ENCODE measurements at places on chromosomes 4 and X.
A peak's percentile ranks its signal among the peaks of the same experiment; 100 is the strongest.

DNA sequence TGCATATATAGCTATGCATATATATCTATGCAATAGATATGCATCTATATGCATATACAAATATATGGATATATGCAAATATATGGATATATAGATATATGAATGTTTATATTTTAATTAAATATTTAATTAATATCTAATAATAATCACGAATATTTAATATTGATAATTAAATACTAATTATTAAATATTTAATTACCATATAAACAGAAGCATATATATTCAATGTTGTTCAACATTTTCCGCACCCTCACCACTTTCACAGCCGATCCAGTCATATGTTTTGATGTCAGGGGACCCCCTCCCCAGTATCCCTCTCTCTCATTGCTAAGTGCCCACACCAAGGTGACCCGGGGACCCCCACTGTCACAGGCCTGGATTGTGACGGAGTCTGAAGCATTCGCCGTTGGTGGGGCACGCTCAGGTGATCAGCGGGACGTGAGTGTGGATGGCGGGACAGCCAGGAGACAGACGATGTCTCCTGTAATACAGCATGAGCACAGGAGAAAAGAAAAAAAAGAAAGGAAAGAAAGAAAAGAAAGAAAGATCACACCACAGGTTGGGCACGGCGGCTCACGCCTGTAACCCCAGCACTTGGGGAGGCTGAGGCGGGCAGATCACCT lies 199.7 kb downstream of the CRLF2 start:
- no peak for DNase-seq

GRCh38 chr4:12458621-12459020 lies 1025.5 kb downstream of the RAB28 start:
- DNase-seq: no peak

DNA sequence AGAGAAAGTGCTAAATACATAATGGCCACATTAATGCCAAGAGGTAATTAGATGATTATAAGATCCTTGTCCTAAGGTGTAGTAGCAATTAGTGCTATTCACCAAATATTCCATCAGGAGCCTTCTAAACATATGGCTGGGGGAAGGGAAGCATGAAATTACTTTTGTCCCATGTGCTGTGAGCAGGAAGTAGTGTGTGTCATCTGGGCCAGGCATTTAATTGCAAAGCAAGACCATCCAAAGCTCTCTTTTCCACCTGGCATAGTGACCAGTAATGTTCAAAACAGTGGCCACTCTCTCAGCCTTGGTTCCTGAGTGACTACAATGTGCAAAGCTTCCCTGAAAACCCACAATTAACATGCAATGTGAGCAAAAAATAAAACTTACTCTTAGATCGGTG lies 144.2 kb upstream of the FAM241A start:
- DNase-seq: no peak

- DNase-seq: no peak
Measured at GRCh38 chrX:71923516-71923915, 12.9 kb downstream of the NHSL2 start.

GRCh38 chr4:22130741-22131140 lies 182.2 kb upstream of the KCNIP4 start:
- no peak for DNase-seq

- no peak for DNase-seq
Measured at GRCh38 chr4:26239801-26240200, 81.0 kb upstream of the RBPJ start.

- DNase-seq: no peak
Measured at GRCh38 chr4:127445471-127445870, 187.3 kb upstream of the INTU start.

DNA sequence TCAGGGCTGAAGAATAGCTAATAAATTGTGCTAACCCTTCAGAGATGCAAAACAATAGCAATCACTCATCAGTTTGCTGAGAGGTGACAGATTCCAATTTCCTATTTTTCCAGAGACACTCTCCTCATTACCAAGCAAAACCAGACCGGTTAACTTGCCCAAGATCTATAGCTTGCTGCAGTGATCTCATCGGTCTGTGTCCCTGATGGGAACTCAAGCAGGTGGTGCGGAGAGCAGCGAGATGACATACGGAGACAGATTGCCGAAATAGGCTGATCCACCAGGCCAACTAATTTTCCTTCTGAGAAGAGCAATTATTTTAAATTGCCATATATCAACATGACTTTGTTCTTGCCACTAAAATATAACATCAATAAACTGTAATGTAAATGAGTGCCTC lies 10.5 kb upstream of the DCHS2 start:
- no peak for DNase-seq

GRCh38 chr4:6782147-6782845 lies at the start of gene KIAA0232:
Gene KIAA0232 (plus strand): TSS chr4:6782727. CDS start chr4:6824454, 41,727 bp downstream.
- DNase-seq: peak; percentile 85

- DNase-seq: no peak
Measured at GRCh38 chr4:184765473-184766340, 31.8 kb upstream of the CENPU start.

- DNase-seq: no peak
Measured at GRCh38 chrX:67780694-67781109, 236.9 kb downstream of the AR start.

DNA sequence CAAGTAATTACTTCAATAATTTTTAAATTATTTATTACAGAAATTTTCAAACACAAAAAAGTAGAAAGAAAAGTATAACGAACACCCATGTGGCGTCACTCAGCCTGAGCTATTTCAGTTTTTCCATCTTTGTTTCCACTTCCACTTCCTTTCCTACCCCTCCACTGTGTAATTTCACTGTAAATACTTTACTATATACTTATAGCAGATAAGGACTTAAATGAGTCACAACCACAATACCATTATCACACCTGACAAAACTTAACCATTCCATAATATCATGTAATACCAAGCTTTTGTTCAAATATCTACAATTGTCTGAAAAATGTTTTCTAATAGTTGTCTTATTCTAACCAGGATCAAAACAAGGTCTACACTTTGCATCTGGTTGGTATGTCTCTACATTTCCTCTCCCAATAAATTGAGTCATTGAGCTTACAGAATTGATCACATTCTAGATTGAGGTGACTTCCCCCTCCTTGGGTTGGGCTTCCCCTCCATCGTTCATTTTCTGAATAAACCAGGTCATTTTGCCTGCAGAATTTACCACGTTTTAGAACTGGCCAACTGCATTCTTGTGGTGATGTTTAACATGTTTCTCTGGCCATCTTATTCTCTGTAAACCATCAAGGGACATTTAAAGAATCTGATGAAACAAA lies 48.7 kb downstream of the ATP10D start:
- no peak for DNase-seq

- no peak for DNase-seq
Measured at GRCh38 chr4:31160146-31160545, 440.0 kb downstream of the PCDH7 start.

DNA sequence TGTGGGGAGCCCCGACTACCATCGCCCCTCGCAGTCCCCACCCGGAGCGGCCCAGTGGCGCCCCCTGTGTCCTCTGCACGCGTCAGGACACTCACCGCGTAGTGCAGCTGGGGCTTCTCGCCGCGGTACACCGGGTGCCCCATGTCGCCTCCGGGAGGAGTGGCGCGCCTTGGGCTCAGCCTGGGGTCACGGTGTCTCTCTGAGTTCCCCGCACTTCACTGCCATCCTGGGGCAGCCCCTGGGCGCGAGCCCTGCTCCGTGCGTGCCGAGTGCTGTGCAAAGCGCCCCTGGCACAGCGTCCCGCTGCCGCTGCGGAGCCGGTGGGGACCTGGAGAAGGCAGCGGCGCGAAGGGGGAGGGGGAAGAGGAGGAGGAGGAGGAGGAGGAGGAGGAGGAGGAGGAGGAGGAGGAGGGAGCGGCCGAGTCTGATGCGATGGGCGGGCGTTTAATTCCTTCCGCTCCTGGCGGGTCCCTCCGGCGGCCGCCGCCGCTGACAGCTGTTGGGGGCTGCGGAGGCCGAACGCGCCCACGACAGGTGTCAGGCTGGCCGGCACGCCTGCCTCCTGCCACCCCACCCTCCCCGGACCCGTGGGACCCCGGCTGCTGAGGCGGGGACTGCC lies 134.3 kb downstream of the AMELX start:
- no peak for DNase-seq

GRCh38 chr4:36348403-36348938 lies 67.1 kb downstream of the DTHD1 start:
- no peak for DNase-seq

GRCh38 chr4:8332891-8333331 lies 63.4 kb downstream of the HTRA3 start:
- no peak for DNase-seq

GRCh38 chr4:121390335-121390734 lies 9.5 kb upstream of the QRFPR start:
- DNase-seq: no peak

- DNase-seq: no peak
Measured at GRCh38 chrX:69120476-69120875, 44.8 kb downstream of the PJA1 start.

DNA sequence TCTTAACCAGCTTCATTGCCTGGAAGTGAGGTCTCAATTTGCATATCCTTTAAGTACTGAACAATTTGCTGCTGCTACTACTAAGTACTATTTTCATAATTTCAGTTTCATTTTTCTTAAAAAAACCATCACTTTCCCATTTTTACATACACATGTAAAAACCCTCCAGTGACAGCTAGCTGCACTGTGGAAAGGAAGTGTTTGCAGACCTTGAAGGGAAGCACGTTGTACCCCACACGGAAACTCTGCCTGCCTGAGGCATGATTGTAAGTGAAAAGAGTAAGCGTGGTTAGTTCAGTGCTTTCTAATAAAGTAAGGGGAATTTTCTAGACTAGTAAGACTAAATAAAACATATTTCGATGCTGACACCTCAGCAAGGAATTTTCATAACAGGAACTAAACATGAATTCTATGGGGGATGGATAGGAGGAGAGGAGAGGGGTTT lies 103.6 kb downstream of the RAPGEF2 start:
- DNase-seq: no peak

- DNase-seq: no peak
Measured at GRCh38 chrX:112844250-112844649, 3.6 kb upstream of the AMOT start.

DNA sequence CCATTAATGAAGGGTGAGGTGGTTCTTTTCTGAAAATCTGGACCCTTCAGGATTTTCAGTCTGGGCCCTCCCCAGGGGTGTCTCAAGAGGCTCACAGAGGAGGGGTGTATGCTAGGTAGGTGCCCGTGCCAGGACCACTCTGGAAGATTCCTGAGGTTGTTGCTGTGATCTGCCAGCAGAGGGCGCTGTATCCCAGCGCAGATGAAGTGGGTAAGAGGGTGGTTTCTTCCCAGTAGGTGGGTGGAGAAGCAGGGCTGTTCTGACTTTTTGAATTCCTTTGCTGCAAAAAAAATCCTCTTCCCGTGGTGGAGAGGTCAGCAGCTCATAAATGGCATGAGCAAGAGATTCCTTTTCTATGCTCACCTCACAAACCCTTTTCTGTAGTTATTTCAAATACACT lies 51.1 kb downstream of the SCML1 start:
- peak; percentile 13 for DNase-seq

DNA sequence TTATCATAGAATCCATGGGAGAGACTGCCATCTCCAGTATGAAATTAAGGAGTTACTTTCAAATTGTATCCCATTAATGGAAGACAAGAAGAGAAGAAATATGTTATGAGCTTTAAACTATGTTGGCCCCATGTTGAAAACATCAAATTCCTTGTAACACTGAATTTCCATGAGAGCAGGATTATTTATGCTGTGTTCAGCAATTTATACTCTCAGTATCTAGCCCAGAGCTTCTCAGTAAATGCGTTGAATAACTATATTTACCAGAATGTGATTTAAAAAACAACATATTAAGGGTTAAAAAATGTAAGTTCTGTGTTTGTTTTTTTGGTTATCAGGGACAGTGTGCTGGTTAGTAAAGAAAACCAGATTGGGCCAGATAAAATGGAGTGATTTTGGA lies 74.2 kb downstream of the ADGRL3 start:
- no peak for DNase-seq

- DNase-seq: no peak
Measured at GRCh38 chrX:110258552-110258951, 59.3 kb downstream of the AMMECR1 start.

DNA sequence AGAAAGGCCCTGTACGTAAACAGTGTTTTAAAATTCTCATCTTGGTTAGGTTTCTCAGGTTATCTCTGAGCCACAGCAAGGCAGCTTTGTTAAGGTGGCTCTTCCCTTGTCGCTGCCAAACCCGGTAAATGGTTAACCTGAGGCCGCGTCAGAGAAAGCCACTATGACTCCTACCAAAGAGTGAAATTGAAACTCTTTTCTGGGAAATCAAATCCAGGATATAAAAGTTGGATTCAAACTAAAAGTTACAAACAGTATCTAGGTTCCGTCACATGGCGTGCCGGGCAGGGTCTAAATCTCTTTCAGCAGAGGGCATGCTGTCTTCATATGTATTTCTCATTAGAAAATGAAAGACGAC lies 433 bp downstream of the MMAA start:
- peak; percentile 7 for DNase-seq

GRCh38 chr4:52995360-52996030 lies 133.4 kb downstream of the RASL11B start:
- no peak for DNase-seq

DNA sequence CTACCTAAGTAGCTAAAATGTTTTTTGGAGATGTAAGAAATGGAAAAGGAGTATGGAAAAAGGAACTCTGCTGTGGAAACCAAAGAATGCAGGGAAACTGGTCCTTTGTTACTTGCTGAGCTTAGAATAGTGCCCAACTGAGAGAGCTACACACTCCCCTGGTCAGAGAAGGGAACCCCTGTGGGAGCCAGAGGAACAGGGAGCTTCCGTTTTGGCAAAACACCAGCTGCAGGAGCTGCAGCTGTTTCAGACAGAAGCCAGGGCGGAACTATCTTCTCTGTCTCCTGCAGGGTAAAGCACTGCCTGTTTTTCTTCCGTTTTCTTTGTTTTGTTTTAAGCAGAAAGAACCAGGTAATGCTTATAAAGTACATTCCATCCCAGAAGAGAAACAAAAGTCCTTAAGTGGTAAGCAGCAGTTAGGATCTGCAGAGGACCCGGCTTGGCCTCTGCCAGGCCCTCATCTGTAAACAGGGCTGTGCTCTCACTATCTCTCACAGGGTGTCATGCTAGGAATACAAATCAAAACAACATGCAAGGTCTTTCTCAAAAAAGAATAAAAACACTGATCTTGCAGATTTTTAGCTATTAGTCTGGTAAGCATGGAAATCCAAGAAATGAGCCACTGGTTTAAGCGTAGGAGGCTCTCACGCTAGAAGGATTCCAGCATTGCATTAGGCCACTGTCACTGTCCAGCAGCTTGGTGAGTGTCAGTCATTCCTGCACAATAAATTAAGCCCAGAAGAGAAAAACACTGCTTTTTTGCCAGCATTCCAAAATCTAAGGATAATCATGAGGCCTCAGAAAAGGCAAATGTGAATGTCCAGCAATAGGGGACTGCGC lies 76.1 kb downstream of the CHST7 start:
- DNase-seq: no peak

GRCh38 chr4:147853706-147854105 lies 121.8 kb downstream of the ARHGAP10 start:
- DNase-seq: no peak

- no peak for DNase-seq
Measured at GRCh38 chr4:87758270-87758669, 41.1 kb upstream of the IBSP start.

- DNase-seq: no peak
Measured at GRCh38 chr4:176376032-176376614, 56.4 kb downstream of the SPCS3 start.

GRCh38 chr4:138032222-138032621 lies 209.9 kb downstream of the SLC7A11 start:
- no peak for DNase-seq

- DNase-seq: no peak
Measured at GRCh38 chrX:129590596-129590995, 50.5 kb downstream of the OCRL start.

GRCh38 chrX:150478496-150479492 lies 89.6 kb upstream of the MTM1 start:
- DNase-seq: no peak

Data from activated T-helper 1 cell treated with Interleukin-2 at 50 U/mL for 16 hours (primary cell).